ENCODE measurements at places on chromosomes 1 and 21.

GRCh38 chr1:8835941-8836643 is 18.7 kb upstream of the RERE start:
- no peak for DNase-seq

GRCh38 chr1:89682611-89683010 is 49.7 kb downstream of the LRRC8C start:
- no peak for DNase-seq

DNA sequence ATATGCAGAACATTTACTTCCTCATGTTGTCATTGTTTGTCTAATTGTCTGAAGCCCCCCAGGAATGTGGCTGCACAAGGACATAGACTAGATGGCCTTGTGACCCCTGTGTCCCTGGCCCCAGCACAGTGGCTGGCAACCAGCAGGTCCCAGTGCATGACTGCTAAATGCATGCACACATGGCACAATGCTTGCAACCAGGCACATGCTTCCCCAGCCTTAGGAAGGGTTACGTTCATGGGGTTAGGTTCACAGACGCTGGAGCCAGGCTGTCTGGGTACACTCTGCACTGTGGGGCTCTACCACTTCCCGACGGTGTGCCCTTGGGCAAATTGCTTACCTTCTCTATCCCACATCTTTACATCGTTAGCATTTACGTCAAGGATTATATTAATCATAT is 21.2 kb upstream of the CLIC6 start:
- no peak for DNase-seq

- no peak for DNase-seq
These were observed 181.8 kb downstream of the KAZN start for GRCh38 chr1:14780271-14780670.

- DNase-seq = no peak
These were observed 53.2 kb downstream of the RAB3GAP2 start for GRCh38 chr1:220219136-220219442.

GRCh38 chr1:235504494-235505222 is 406 bp upstream of the B3GALNT2 start:
- DNase-seq = peak; percentile 99

GRCh38 chr1:171769171-171769570 is 12.3 kb upstream of the METTL13 start:
- DNase-seq = no peak

DNA sequence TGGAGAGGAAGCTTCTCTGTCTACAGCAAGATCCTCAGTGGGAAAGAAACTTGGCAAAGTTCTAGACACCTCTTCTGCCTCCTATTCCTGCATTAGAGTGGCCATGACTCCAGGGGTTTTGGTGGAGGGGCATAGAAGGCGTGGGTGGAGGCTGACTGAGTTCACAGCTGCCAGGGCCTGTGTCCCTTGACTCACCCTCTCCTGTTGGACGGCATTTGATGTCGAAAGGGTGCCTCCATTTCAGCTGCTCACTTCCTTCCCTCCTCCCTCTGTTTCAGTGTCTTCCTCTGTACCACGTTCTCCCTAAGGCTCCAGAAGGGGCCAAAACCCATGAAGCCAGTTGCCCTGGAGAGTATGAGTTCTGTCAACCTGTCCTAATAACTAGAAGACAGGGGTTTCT is 632 bp downstream of the TMEM79 start:
- DNase-seq = no peak

Data from putamen (tissue), 1 donor.